ENCODE measurements at places on chromosomes 7 and 10.

- DNase-seq, result no peak
These were observed 16.1 kb upstream of the BTRC start for GRCh38 chr10:101337836-101338235.

DNA sequence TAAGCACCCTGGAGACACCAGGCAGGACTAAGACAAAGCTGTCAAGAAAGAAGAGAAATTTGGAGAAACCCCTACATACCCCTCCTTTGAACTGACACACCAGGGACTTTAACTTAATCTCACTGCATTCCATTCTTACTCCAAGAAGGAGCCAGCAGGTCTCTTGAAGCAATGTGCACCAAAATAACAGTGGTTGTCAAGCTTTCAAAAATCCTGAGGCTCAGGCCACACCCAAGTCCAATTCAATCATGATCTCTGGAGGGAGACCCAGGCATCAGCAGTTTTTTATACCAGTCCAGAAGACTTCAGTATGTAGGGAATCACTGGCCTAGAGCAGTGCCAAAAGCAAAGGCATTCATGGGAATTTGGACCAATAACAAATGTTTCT, 6.8 kb downstream of the SLC25A13 start:
- no peak for DNase-seq

DNA sequence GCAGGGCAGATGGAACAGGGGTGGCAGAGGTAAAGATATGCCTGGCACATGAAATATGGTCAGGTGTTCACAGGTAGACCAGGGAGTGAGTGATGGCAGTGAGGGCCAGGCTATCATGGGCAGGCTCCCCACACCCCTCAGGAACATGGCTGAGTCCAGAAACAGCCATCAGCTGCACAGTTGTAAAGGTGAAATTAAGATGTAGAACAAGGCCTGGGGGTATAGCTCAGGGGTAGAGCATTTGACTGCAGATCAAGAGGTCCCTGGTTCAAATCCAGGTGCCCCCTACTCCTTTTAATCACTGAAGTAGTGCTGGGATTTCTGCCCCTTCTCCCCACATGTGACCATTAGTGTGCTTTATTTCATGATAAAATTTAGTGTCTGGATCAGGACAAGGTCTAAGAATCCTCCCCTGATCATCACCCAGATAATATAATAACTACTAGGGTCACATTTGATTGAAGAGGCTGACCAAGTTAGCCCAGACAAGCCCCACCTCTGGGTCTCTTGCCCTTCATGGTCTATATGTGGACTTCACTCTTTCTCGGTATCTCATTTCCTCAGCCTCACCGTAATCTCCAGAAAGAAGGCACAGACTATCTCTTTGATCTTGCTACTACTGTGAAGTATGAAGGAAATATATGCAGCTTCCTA, 69.0 kb downstream of the ZNF783 start:
- DNase-seq, result no peak

GRCh38 chr7:82005056-82005455, 235.2 kb upstream of the HGF start:
- DNase-seq, result no peak

- no peak for DNase-seq
These were observed 579.0 kb upstream of the FZD8 start for GRCh38 chr10:36221101-36221500.

- DNase-seq, result no peak
These were observed 19.3 kb downstream of the NEURL1 start for GRCh38 chr10:103512591-103513379.
